Posterior cingulate gyrus (tissue), 11 donors: ENCODE measurements at places on chromosomes 5 and 9.

- no peak for DNase-seq
Measured at GRCh38 chr5:39273314-39273954, 54.1 kb upstream of the FYB1 start.

DNA sequence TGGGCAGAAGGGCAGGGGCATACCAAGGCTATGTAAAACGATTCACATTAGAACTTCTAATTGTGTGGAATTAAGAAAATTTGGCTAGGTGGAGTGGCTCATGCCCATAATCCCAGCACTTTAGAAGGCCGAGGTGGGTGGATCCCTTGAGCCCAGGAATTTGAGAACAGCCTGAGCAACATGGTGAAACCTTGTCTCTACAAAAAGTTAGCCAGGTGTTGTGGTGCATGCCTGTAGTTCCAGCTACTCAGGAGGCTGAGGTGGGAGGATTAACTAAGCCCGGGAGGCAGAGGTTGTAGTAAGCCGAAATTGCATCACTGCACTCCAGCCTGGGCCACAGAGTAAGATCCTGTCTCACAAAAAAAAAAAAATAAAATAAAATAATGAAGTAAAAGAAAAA, 65.2 kb downstream of the LIX1 start:
- no peak for DNase-seq

DNA sequence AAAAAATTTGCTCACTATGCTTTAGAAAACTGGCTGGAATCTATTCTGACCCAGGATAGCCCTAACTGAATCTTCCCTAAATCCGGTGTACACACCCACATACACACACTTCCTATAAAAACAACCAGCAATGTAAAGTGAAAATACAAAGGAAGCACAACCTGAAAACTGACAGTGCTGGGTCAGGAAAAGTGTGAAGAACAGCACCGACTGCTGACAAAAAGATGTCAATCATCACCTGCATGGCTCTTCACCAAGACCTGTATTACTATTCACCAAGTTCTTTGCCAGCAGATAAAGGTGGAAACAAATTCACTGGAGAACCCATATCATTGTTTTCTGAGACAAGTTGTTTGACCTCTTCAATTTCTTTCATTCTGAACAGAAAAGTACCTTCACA, 293.8 kb upstream of the GRAMD2B start:
- no peak for DNase-seq

DNA sequence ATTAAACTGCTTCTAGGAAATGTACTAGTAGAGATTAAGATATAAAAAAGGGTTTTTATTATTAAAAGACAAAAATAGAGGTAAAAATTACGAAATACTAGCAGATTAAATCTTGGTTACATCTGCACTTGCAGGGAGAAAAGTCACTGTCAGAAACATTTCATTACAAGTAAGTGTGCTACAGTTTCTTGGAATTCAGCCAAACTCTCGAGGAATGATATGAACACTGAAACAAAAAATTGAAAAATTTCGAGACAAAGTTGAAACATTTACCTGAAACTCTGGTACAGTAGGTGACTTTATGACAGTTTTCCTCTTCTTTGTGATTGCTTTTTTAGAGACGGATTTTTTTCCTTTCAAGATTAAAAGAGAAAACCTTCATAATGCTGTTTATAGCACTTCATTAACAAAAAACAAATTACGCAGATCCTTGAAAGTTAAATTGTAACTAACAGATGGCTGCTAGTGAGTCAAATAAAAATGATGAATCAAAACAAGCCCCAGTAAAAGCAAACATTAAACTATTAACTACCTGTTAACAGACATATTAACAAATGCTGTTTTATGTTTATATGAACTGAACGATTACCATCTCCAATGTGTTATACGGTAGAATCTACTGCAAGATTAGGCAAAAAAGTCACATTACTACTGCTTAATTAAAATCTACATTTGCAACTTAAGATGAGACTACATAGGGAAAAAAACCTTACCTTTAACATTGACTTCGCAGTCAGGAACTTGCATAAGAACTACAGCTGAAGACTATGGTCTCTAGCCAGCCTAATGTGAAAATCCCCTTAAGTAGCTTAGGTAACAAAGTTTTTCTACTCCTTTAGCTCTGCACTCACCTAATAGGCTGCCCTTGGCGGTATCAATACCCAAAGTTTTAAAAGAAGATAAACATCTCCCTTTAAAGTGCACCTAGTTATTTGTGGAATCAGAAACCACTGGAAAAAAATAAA, 61.4 kb downstream of the RANBP6 start:
- no peak for DNase-seq

- DNase-seq: no peak
Measured at GRCh38 chr9:23322392-23322791, 503.6 kb downstream of the ELAVL2 start.

DNA sequence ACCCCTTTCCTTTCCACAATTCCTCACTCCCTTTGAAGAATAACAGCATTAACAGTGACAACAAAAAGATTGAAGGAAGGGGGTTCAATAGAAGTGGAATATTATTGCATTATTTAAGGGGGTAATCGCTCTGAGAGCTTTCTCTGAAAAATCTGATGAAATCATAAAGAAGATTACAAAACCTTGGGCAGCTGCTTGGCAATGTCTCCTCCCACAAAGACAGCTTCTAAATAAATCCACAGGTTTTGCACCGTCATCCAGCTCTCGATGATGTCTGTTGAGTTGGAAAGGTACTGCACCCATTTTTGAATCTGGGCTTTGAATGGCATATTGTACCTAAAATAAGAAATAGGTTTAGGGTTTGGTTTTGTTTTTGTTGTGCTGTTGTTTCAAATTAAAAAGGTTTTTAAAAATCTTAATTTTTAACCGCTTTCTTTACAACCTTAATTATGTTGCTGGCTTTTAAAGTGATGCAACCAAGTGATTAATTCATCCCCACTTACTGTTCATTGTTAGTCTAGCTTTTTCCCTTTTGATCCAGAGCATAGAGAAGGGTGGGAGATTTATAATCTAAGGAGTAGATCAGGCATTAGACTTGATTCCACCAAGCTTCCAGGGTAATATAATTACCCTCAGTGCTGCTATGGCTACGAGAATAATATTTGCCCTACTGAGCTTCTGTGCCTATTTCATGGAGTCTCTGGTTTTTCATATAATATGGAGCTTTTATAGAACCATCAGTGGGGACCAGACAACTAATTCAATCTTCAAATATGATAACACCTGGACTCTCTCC, 85.0 kb downstream of the DNAH5 start:
- DNase-seq: no peak

DNA sequence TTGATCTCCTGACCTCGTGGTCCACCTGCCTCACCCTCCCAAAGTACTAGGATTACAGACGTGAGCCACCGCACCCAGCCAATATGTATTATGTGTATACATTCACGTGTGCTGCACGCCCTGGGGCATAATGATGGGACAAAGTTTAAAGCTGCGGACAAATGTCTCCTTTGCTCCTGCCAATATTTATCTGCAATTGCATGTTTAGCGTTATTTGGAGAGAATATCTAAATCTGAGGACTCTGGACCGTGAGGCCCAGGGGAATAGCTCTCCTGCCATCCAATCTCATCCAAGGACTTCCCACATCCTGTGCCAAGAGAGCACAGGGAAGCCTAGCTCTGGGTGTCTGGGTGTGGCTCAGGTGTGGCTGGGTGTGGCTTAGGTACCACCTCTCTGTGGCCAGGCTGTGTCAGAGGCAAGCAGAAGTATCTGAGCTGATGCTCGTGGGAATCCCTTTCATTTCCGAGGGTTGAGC, 6.9 kb upstream of the BOD1 start:
- no peak for DNase-seq

GRCh38 chr5:179373961-179374505, 28.8 kb upstream of the ADAMTS2 start:
- DNase-seq: no peak

DNA sequence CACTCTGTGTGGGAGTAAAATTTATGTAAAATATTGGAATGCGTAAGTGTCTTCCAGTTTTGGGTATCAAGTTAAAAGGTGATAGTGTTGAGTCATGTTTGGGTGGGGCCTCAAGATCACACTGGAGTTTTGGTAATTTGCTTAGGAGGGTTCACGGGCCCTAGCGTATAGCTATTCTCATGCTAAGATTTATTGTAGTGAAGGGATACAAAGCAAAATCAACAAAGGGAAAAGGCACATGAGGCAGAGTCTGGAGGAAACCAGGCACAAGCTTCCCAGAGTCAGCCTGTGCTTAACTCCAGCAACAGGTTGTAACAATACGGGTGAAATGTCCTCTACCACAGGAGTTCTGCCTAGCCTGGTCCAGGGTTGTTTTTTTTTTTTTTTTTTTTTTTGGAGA, 20.2 kb downstream of the HSPA4 start:
- no peak for DNase-seq

- no peak for DNase-seq
Measured at GRCh38 chr5:80346055-80346454, 26.3 kb downstream of the SPZ1 start.

- DNase-seq: no peak
Measured at GRCh38 chr5:171442287-171443042, 23.0 kb downstream of the FGF18 start.

- no peak for DNase-seq
Measured at GRCh38 chr5:151780348-151780747, 8.6 kb downstream of the G3BP1 start.

- no peak for DNase-seq
Measured at GRCh38 chr5:36441280-36441679, 139.6 kb upstream of the RANBP3L start.

DNA sequence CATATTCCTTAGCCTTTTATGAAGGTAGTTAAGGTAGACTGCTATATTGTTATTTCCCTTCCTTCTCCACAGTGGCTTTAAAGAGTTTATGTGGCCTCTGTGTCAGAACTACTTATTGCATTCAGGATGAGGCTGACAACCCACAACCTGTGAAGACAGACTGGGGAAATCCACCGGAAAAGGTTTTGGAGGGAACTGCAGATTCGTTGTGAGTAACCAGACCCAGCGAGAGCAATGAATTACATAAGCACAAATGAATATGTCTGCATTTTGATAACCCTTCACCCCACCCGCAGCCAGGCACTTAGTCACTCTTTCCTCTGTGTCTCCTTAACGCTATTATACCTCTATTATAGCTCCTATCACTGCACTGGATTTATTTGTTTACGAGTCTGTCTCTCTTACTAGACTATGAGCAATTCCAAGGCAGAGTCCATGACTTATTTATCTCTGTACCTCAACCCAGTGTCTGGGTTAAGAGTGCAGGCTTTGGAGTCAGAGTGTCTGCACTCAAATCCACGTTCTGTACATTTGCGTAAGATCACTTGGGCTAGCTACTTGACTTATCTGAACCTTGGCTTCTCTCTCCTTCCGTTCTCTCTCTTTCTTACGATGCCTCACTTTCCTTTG, 19.2 kb downstream of the KCTD16 start:
- DNase-seq: no peak

GRCh38 chr5:102307232-102307631, 11.1 kb upstream of the SLCO4C1 start:
- no peak for DNase-seq

GRCh38 chr9:93329629-93330280, 121.7 kb upstream of the FAM120A start:
- DNase-seq: no peak
